Stimulated activated CD8-positive, alpha-beta memory T cell treated with anti-CD3 and anti-CD28 coated beads, Interleukin-12 subunit alpha, Interleukin-12 subunit beta, amount 100 ng/mL, for 1 hour (primary cell): ENCODE measurements at places on chromosomes 1 and 21.

DNA sequence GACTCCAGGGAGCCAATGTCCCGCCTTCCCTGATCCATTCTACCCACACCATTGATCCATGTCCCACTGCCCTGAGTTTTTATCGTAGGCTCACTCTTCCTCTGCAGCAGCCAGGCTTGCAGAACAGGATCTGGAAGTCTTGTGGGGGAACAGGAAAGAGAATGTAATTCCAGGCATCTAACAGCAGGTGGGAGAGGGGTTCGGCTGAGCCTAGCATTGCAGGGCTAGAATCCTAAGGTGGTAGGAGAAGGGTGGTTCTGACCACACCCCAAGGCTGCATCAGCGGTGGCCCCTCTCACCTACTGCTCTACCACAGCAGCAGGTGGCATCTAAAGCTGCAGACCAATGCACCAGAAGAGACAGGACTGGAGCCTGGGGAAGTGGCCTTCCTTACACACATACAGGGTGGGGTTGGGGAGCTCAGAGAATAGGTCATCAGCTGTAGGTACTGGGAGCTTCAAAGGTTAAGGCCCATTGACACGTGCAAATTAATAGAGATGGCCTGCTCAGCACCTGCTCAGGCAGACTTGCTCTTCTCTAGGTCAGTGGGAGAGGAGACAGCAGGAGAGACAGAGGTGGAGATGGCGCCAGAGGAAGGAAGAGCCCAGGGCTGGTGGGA lies 20.5 kb downstream of the KNCN start:
- DNase-seq: no peak

GRCh38 chr1:224459966-224460365 lies 25.4 kb upstream of the WDR26 start:
- no peak for DNase-seq

DNA sequence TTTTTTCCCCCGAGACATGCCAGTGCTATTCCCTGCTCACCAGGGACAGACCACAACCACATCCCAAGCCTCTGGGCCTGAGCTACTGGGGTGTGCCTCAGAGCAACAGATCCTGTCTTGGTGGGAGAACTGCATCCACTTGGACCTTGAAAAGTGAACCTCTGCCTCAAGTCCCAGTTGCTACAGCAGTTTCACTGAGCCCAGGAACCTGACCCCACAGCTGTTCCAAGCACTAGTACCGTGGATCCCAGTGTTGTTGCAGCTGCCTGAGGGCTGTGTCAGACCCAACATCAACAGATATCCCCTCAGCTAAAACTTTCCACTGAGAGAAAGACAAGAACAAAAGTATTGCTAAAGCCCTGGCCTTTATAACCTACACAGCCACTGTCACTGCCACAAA lies 373.0 kb downstream of the PLPP3 start:
- DNase-seq: no peak

DNA sequence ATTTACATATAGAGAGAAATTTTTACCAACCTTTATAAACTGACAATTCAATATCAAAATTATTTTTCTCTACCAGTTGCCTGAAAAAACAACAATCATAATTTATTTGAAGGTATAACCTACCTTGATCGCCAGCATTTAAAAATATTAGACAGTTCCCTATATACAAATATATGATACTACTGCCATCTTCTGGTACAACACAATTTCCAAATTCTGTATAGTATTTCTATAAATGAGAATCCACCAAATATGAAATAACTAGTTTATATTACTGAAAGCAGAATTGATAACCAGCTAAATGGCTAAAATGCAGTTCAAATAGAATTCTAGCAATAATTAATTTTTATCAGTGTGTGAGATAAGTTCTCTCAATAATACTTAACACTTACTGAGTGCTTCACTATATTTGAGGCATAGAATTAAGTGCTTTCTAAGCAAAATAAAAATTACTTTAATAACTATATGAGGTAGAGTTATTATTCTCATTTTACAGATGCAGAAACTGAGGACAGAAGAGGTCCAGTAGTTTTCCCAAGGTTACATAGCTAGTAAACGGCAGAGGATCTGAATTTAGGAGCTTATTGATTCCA lies 75.6 kb downstream of the PIGK start:
- no peak for DNase-seq

- no peak for DNase-seq
These were observed 54.2 kb upstream of the EPS8L3 start for GRCh38 chr1:109817881-109818270.

DNA sequence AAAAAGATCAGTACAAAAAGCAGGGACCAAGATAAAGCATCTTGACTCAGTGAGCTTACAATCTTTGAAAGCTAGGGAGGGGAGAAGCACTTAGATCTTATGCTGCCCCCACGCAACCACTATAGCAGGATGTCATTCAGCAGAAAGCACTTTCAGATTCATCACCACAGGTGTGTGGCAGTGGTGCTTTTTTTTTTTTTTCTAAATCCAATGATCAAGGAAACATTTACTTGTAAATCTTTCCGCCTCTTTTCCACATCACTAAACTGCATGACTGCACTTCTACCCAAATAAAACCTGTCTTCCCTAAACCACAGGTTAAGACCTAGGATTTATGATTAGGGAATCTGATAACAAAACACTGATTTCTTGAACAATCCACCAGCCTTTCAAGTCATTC lies 154.8 kb downstream of the SLC45A1 start:
- DNase-seq: no peak

GRCh38 chr1:9595156-9595967 lies 6.7 kb downstream of the TMEM201 start:
- DNase-seq: no peak

DNA sequence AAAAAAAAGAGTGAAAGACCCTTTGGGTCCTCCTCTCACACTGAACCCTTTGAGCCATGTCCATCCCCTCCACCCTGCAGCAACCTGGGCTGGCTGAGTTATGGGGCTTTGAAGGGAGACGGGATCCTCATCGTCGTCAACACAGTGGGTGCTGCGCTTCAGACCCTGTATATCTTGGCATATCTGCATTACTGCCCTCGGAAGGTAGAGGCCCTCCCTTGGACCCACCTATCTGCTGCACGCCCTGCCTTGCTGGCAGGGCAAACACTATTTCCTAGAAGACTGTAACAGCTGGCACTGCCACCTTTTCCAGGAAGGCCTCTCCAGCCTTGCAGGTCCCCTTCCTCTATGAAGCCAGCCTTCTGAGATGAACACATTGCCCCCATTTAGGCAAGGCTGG lies 1.1 kb downstream of the SLC50A1 start:
- no peak for DNase-seq

DNA sequence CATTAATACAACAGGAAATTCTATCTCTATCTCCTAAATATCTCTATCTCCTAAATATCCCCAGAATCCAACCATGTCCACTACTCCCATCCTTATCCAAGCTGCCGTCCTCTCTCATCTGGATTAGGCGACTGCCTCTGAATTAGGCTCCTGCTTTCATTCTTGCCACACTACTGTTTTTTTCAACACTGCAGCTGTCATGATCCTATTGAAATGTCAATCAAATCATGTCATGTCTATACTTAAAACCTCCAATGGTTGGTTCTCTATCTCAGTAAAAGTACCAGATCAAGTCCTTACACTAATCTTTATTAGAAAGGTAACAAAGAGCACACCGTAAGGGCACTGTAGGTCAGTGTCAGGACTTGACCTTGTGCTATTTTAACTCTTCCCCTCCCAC lies 82.0 kb upstream of the NFIA start:
- DNase-seq: no peak

DNA sequence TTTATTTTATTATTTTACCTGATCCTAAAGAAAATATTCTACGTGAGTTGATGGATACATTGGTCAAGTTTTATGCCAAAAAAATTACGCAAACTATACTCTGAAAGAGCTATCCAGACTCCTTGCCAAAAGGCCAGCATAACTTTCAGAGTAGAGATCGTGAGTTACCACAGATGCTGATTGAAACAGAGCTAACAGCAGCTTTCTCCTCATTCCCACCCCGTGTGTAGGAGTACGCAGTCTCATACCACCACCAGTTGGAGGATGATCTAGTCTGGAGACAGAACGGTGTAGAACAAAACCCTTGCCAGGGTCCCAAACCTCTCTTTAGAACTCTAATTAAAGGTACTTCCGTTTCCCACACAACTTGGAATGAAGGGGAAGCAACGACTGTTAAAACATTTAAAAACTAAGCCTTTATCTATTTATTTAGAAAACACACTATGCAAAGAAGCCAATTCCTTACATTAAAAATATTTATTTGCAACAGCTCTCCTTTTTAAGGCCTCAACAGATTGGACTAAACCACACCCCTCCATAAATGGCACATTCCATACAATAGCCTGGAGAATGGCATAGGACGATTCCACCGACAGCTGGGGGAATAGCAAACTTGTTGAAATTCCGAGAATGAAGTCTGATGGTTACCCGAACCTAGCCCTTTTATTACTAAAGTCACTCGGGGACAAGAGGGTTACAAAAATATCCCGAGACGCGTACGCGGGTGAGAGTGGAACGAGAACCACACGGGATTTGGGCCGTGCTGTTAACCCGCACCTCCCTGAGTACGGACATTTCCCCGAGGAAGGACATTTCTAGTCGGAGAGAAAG lies 1.4 kb downstream of the NUCKS1 start:
- no peak for DNase-seq

GRCh38 chr1:212594640-212595039 lies 13.9 kb upstream of the ATF3 start:
- DNase-seq: no peak

DNA sequence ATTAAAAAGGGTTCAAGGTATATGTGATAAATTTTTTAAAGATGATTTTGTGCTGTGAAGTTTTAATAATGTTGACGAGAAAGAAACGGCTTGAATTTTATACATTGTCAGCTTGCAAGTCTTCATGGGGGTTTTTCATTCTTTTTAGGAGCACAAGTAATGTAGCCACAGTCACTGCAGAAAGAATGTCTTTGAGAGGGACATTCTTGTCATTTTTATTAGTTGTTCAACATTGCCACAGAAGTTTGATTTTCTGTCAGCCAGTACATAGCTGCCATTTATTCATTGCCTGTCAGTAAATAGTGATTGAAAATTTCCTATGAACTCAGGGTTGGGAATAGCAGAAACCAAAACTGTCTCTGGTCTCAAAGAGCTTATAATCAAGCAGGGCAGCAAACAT lies 156.3 kb downstream of the DHRS3 start:
- DNase-seq: no peak

DNA sequence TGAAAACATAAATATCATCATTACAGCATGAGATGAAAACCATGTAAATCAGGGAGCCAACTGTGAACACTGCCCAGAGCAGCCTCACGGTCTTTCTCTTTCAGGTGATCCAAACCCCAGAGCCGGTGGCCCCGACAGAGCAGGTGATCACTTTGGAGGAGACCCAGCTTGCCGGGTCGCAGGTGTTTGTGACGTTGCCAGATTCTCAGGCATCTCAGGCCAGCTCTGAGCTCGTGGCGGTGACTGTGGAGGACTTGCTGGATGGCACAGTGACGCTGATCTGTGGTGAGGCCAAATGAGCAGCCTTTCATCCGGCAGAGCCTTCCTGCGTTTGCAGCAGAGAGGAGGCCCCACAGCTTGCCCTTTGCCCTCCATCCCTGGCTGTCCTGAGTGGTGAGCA lies 37.2 kb upstream of the EPHA8 start:
- no peak for DNase-seq

- DNase-seq: no peak
These were observed 15.6 kb upstream of the NCMAP start for GRCh38 chr1:24540051-24540905.

DNA sequence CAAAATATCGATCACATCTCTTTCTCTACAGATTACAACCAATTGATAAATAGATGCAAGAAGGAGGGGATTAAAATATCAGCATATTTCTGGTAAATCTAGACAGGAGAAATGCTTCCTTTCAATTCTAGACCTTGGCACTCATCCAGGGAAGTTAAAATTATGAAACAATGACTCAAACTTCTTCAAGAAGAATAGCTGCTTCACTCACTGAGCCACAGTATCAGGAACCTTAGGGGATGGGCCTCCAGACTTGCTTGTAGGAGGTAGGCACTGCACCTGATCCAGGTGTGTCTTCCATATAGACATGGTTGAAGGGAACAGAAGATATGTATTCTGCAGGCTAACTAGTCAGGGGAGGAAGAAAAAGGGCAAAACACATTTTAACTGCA lies 9.8 kb downstream of the SLAMF7 start:
- no peak for DNase-seq

DNA sequence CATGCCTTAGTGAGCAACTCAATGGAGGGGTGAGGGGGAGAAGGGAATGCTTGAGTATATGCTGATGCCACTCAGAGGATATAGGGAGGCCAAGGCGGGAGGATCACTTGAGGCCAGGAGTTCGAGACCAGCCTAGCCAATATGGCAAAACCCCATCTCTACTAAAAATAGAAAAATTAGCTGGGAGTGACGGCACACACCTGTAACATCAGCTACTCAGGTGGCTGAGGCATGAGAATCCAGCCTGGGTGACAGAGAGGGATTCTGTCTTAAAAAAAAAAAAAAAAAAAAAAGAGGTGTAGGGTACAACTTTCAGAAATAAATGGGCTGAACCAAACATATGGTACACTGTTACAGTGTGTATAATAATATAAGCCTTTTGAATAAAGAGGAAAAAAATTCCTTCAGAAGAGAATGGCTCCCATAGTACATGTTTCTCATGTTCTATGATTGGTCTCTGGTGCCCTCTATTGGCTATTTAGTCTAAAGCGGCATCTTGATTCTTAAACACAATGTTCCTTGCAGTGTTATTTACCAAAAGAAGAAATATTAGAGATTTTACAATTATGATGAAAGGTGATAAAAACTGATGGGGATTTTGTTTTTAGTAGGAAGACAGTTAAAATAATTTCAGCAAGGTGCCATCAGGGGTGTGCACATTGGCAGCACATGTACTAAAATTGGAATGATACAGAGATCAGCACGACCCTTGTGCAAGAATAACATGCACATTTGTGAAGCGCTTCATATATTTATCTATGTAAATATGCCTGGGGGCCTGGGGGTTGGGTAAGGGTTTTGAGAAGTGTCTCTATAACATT lies 109.8 kb downstream of the PATJ start:
- DNase-seq: no peak

GRCh38 chr21:37675202-37675801 lies 241.0 kb downstream of the KCNJ6 start:
- peak; percentile 24 for DNase-seq

GRCh38 chr1:62953633-62954032 lies 169.7 kb downstream of the ATG4C start:
- no peak for DNase-seq

DNA sequence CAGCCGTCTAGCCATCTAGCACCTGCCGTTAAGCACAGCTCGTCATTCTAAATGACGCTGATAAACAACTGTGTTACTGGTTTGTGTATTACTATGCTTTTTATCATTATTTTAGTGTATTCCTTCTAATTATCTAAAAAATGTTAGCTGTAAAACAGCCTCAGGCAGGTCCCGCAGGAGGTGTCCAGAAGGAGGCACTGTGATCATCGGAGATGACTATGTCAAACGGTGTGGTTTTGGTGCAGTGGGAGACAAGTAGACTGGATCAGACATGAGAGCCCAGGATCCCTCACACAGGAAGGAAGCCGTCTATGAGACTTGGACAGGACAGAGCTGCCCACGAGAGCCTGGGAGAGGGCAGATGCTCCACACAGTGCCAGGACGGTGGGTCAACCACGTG lies 55.3 kb upstream of the COL6A1 start:
- DNase-seq: no peak
